ENCODE measurements at places on chromosomes 16 and 17.

- no peak for DNase-seq
Measured at GRCh38 chr16:66103211-66103610, 263.3 kb upstream of the CDH5 start.

- no peak for DNase-seq
Measured at GRCh38 chr17:44466339-44466738, 36.9 kb downstream of the GPATCH8 start.

DNA sequence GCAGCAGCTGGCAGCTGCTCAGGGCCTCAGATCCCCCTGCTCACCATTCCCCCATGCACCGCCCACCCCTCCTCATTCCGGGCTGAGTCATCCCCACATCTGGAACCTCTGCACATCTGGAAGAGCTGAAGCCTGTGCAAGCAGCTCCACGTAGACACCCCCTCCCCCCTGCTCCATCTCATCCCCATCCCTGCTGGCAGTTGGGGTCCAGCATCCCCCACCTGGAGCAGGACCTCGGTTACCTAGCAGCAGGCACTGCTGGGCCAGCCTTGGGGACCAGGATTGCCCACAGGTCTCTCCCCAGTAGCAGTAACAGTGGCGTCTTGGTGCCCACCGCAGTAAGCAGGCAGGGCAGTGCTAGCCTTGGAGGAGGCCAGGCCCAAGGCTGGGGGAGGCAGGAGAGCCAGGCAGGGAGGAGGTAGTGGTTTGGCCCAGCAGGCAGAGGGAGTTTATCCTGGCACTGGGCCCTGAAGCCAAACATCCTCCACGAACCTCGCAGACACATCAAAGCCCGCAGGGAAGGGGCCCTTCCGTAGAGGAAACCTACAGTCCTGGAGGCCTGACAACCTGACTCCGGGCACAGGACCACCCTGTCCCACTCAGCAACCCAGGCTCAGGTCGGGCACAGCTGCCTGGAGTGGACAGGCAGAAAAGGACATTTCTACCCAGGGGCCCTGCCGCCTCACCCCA is 7.7 kb upstream of the TMEM92 start:
- DNase-seq, result peak; percentile 36

GRCh38 chr16:85548375-85548774 is 64.7 kb upstream of the GSE1 start:
- DNase-seq, result no peak

- DNase-seq, result peak; percentile 12
Measured at GRCh38 chr17:73624496-73624988, 19.7 kb downstream of the SDK2 start.

DNA sequence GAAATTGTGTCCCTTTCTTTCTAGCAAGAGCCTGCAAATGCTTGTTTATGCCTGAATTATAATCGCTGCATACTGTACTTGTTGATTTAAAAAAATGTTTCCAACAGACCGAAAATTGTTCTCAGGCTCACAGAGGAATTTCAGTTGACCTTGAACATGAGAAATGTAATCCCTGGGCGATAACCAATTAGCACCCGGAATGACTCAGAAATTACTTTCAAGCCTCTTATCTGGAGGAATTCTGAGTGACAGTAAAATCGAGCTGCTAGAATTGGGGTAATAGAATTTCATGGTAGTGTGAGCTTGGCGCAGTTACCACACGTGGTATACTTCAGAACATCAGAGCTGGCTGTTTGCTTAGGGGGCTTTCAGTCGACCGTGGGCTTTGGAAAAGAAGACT is 139.1 kb upstream of the CACNG3 start:
- no peak for DNase-seq

DNA sequence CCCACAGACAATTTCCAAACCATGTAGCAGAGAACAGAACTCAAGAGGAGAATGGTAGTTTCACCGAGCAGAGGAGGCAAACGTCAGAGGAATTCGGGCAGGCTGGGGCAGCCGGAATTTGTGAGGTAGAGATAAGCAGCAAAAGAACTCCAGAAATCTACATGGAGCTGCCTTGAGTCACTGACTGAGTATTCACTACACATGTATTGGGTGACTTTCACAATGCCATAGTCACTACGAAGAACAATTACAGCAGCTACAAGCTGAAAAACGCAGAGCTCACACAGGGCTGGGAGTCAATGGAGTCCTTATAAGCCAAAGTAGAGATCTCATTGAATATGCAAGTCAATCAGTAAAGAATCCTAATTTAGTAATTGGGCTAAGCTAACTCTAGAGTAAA is 13.4 kb downstream of the CMC2 start:
- no peak for DNase-seq

GRCh38 chr16:11570258-11570657 is 16.5 kb downstream of the LITAF start:
- DNase-seq, result no peak

DNA sequence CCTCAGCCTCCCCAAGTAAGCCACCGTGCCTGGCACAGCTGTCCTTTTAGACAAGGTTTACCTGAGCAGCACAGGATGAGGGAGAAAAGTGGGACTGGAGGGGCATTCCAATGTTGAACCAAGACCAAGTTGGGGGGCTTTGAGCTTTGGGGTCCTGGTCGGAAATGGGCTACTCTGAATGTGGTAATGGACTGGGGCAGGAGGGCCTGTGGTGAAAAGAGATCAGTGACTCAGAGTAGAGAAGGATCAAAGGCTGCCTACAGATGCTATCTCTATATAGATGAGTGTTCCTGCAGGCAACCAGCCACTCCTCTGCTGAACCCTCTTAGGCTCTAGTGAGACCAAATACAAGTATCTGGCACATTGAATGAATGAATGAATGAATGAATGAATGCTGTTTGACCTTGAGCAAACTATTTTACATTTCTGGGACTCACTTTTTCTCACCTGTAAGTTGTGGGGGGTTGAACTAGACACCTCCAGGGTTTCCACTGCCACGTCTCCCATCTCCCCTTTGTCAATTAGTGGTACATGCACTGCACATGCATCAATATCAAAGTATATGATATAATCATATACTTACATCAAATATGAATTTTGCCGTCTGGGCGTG is 26.3 kb upstream of the ETV4 start:
- no peak for DNase-seq

GRCh38 chr16:14020141-14020540 is 51.0 kb upstream of the MRTFB start:
- no peak for DNase-seq

DNA sequence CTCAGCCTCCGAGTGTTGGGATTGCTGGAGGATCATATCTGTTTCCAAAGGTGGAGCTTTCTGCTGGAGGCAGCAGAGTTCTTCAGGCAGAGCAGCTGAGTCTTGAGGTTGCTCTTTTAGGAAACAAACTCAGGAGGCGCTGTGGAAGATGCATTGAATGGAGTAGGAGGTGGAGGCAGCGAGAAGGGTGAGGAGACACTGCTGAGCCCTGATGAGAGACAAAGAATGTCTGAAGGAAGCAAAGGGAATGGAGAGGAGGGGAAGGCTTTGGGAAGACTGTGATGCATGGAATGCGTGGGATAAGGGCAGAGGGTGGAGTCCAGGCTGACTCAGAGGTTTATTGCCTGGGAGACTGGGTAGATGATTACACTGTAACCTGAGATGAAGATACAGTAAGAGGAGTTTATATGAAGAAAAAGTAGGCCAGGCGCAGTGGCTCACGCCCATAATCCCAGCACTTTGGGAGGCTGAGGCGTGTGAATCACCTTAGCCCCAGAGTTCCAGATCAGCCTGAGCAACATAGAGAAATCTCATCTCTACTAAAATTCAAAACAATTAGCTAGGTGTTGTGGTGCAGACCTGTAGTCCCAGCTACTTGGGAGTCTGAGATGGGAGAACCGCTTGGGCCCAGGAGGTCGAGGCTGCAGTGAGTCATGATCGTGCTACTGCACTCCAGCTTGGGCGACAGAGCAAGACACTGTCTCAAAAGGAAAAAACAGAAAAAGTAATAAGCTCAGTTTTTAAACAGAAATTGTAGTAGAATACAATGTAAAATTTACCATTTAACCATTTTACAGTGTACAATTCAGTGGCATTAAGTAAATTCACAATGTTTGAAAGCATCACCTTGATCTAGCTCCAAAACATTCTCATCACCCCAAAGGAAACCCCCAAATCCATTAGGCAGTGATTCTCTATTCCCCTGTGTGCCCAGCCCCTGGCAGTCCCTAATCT is 17.8 kb upstream of the TMEM219 start:
- DNase-seq, result peak; percentile 39

DNA sequence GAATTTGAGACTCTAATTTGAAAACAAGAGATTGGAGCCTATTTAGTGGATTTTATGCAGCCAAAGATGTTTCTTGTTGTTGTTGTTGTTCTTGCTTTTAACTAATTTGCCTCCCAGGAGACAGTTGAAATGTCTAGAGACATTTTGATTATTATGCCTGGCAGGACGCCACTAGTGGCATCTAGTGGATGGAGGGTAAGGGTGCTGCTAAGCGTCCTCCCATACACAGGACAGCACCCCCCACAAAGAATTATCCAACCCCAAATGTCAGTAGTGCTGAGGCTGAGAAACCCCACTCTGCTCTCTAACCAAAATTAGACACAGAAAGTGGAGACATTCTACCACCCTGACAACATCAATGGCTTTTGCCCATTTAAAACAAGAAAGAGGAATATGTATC is 15.4 kb upstream of the HSBP1 start:
- no peak for DNase-seq

- no peak for DNase-seq
Measured at GRCh38 chr16:24834459-24835335, 11.1 kb upstream of the SLC5A11 start.

DNA sequence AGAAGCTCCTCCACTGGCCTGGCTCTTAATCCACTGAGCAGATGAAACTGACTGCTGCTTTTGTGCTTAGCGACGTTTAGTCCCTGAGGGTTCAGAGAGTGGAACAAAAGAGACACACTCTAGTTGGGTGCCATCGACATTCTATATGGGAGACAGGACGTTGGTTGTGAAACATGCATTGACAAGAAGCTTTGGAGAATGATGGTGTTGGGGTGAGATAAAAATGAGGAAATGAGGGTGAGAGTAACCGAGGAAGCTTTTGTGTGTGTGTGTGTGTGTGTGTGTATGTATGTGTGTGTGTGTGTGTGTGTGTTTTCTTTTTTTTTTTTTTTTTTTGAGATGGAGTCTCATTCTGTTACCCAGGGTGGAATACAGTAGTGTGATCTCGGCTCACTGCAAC is 89.5 kb downstream of the ABCC1 start:
- DNase-seq, result no peak

DNA sequence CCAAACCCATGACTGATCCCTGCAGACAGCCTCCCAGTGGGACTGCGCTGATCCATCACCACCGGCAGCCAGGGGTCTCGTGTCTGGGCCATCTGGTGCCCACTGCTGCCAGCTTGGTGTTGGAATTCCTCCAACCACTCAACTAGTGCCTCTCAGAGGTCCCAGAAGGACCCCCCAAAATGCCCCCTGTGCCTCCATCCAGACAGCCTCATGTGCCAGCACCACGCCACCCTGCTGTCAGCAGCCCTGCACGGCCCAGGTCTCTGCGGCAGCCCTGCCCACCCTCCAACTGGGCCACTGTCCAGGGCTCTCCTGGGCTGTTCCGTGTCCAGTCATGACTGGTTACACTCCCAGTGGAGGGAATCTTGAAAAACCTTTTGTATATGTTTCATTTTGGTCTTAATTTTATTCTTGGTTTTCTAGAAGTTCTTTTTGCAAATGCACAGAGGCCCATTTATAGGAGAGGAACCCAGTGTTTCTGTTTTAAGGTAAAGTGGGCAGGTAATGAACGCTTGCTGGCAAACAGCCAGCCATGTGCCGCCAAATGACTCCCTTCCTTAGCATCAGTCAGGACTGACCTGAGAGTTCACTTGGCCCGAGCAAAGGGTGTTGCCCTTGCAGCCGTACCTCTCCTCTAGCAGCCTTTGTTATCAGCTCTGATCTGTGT is 34.6 kb downstream of the GRIN2C start:
- peak; percentile 22 for DNase-seq

DNA sequence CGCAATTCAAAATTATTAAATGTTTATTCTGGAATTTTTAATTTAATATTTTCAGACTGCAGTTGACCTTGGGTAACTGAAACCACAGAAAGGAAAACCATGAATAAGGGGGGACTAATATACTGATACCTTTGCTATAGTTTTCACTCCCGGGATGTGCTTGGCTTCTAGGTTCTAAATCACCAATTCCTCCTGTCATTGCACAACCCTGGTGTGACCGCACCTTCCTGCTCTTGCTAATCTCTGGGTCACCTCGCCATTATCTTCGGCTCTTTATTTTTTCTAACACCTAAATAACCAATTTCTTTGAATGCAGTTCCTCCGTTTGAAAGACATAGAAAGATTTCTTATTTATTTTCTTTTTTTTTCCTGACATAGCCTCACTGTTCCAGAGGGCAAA is 634.5 kb upstream of the GOT2 start:
- DNase-seq, result no peak

GRCh38 chr16:4140652-4141051 is 24.4 kb upstream of the ADCY9 start:
- DNase-seq, result peak; percentile 63

GRCh38 chr17:42329025-42329976 is 41.0 kb downstream of the STAT5A start:
- no peak for DNase-seq

DNA sequence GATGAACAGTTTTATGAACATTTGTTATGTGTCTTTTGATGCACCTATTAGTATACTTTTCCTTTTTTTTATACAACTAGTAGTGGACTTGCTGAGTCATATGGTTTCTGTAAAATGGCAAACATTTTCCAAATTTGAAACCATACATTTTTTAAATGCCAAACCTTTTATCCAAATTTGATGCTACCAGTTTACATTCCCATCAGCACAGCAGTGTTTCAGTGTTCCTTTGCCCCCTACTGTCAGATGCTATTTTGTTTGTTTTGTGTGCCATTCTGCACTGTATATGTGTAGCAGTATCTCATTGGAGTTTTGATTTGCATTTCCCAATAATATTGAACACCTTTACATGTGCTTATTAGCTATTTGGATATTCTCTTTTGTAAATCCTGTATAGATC is 219.4 kb downstream of the TANC2 start:
- DNase-seq, result no peak

- DNase-seq, result no peak
Measured at GRCh38 chr16:67425061-67425460, 5.9 kb upstream of the HSD11B2 start.

- no peak for DNase-seq
Measured at GRCh38 chr17:7122381-7122780, 7.8 kb upstream of the ASGR2 start.

- DNase-seq, result peak; percentile 32
Measured at GRCh38 chr16:88924834-88925539, 52.0 kb downstream of the CBFA2T3 start.

GRCh38 chr17:58377093-58377601 is 25.1 kb upstream of the SUPT4H1 start:
- no peak for DNase-seq

DNA sequence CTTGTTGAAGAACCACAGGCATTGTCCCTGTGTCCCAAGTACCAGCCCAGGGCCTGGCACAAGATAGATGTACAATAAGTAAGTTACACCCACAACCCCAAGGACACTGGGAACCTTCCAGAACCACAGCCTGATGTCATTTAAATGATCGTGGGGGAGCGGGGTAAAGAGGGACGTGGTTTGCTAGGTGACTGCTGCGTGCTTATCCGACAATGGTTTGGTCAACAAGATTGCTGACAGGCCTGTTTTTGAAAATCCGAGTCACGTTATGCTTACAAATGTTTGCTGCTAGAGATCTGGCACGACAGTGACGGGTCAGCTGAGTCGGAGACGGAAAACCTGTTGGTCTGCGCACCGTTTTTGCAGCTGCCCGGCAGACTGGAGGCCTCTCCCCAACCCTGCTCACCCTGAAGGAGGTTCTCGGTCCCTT is 22.8 kb downstream of the COTL1 start:
- no peak for DNase-seq

GRCh38 chr17:82077617-82078358 is 12.2 kb upstream of the DUS1L start:
- no peak for DNase-seq
